Amygdala (tissue), 56 donors: ENCODE measurements at places on chromosomes 1 and 21.

DNA sequence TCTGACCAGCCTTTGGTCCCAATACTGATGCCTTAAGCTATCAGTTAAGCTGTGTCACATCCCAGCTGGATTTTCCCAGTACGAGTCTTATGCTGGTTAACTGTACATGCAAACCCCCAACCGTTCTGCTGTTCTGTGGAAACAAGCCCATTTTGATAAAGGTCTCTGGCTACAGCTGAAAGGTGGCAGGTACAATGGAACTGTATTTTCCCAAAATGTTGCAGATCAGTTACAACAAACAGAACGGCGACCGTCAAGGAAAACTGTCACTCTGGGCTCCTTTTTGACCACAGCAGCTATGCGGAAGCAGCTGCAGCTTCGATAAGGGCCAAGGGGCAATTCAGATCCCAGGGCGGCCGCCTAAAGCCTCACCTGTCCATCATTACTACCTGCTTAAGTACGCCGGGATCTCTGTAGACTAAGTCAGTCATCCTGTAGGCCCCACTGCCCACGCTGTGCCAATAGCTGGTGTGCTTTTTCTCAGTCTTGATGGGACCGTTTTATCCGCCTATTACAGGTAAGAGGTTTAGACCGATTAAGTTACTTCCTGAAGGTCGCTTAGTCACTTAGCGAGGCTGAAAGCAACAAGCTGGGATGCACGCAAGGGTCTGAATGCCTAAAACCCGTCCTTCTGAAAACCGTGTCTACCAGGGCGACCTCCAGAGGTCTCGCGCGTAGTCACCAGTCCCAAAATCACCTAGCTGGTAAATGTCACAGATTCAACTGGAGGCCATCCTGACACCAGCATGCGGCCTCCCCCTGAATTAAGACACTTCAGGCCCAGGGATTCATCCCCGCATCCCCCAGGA, 11.1 kb upstream of the RAB42 start:
- peak; percentile 34 for DNase-seq

DNA sequence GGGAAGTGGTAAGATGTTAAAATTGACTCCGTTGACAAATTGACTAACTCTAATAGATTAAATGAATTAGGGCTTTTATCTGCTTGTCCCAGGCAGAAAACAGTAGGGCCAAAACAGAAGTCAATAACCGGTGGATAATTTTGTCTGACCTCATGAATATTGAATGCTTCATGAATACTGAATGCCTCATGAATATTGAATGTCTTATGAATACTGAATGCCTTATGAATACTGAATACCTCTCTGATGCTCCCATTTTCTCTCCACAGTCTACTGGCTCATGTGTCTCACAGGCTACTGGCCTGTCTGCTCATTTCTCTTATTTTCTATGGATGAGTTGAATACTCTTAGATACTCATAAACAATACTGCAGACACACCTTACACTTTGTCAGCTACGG, 56.0 kb downstream of the POFUT2 start:
- no peak for DNase-seq

DNA sequence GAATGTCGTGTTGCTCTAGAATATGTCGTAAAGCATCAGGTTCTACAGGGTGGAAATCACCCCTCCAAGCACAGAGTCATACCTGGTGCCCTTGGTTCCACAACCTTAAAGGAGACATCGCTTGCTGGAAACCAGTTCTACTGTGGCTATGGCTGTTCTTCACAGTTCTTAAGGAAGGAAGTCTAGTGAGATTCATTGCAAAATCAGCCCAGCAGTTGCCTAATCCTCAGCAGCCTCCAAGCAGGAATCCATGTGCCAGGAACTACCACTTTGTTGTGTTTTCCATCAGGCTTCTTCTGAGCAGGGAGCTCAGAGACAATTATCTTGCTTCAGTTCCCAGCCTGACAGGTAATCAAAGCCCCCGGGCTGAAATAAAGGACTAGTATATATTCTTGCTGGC, 45.0 kb upstream of the SLC35F3 start:
- no peak for DNase-seq

GRCh38 chr1:165119086-165119485, 237.4 kb downstream of the LMX1A start:
- DNase-seq = no peak

GRCh38 chr1:2786329-2787162, 14.9 kb downstream of the TTC34 start:
- DNase-seq = no peak
